Heart left ventricle (tissue), 16 donors: ENCODE measurements at places on chromosomes 7 and 10.

DNA sequence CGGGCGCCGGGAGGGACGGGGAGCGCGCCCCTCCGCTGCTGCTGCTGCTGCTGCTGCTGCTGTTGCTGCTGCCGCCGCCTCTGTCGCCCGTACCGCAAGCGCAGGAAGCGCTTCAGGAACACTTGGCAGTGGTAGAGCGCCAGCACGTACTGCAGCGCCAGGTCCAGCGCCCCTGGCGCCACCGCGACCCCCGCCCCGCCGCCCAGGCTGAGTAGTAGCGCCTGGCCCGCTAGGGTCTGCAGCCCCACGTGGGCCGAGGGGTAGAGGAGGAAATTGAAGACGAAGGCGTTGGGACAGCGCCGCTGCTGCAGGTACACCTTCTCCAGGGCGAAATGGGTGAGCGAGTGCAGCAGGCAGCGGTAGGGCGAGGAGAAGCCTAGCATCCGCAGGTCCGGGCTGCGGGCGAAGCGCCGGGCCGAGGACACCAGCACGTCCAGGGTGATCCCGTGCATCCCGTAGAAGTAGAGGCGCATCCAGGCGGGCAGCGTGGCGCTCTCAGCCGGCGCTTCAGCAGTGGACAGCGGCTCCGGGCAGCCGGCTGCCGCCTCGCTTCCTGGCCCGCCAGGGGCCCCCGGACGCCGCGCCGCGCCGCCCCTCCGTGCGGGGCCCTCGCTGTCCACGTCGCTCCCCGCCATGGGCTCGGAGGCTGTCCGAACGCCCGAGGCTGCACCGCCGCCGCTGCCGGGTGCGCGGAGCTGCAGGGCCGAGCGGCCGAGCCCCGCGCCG, at the start of gene TMEM229A:
TSS of gene TMEM229A (minus strand) at position 699 of the 726 bp plus-strand sequence. CDS start at position 635, 64 bp downstream.
- DNase-seq, result peak; percentile 13

- DNase-seq, result no peak
These were observed 55.7 kb upstream of the CDK1 start for GRCh38 chr10:60722623-60723022.

GRCh38 chr10:1044146-1044545, 4.8 kb downstream of the IDI1 start:
- DNase-seq, result no peak

DNA sequence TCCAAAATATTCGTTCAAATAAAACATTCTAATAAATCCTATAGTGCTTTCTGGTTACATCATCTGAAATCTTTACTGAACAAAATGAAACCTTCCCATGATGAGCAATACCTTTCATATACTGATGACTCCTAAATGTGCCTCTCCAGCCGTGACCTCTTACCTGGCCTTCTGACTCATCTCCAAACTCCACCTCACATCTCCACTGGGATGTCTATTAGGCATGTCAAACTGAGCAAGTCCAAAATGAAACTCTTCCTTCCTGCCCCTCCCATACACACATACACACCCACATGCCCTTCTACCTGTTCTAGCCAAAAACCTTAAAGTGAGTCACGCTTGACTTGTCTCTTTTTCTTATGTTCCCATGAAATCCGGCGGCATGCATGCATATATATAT, 22.9 kb downstream of the GSAP start:
- DNase-seq, result no peak
